ENCODE measurements at places on chromosomes 6 and 20.
A peak's percentile ranks its signal among the peaks of the same experiment; 100 is the strongest.

- DNase-seq = no peak
Observed at GRCh38 chr20:2446845-2447244, 23.7 kb downstream of the SNRPB start.

DNA sequence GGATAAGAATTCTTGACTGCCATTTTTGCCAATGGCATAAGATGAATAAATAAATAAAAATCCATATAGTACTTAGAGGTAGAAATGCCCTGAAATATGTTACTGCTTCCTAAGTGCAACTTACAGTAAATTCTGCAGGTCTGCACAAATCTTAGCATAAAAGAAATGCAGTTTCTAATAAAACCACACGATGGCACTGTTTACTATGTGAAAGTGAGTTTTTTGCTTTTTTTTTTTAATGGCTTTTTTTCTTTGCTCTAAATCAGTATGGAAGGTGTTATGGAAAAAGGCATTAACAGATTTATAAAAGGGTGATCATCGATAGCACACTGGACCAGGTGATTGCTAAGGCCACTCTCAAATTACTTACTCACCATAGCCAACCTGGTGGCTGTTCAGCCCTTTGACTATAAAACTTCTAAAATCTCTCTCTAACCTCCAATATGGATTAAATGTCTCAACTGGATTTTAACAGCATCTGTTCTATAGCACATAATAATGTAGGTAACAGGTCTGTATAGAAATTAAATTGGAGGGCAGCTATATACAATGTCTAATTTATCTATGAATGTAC, 45.8 kb downstream of the AHI1 start:
- DNase-seq = peak; percentile 57

GRCh38 chr6:13927203-13927602, 2.5 kb downstream of the RNF182 start:
- DNase-seq = no peak

GRCh38 chr20:63173552-63174191, 42.3 kb downstream of the YTHDF1 start:
- DNase-seq = no peak

DNA sequence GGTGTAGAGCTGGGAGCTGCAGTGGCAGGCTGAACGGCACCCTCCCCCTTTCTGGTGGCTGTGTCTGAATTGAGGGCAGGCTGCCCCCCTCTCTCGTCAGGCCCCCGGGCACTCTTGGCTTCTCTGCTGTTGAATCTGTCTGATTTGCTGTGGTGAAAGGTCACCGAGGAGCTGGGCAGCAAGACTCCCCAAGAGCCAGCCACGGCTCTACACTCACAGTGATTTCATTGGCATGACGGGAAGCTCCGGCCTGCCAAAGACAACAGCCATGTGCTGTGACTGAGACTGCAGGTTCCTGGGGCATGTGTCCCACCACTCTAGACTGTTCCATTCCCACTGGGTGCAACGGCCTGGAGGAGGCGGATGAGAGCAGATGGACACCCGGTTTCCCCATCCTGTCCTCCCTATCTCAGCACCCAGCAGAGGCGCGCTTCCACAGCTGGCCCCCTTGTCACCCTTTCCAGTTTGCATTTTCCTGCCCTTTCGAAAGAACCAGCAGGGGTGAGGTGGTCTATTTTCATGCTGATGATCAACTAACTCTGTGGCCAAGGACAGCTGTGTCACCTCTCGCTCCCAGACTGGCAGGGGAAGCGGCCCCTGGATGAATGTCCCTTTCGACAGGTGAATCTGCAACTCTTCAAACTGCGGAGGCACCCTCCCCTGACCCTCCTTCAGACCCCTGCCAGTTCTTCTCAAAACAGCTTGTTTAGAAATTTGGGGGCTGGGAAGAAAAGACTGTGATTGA, 2.2 kb downstream of the APCDD1L start:
- DNase-seq = no peak

GRCh38 chr20:20498076-20498861, 130.4 kb downstream of the INSM1 start:
- peak; percentile 12 for DNase-seq

- peak; percentile 48 for DNase-seq
Observed at GRCh38 chr6:73515204-73515655, 5.6 kb downstream of the EEF1A1 start.

GRCh38 chr6:12114055-12114503, 102.0 kb downstream of the HIVEP1 start:
- no peak for DNase-seq

DNA sequence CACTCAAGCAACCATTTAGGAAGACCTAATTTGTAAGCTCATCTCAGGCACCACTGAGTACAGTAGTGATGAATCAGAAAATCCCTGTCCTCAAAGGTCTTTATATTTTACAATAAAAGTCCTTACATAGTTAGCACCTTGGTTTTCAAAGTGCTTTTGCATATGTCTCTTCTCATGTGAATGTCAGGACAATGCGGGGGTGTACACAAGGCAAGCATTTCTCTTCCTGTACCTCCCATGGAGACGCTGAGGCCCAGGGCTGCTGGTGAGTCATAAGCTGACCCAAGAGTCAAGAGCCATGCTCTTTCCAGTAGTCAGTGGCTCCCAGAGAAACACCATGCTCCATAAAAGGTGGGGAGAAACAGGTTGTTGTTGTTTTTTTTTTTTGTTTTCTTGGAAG, 174.0 kb downstream of the GJA10 start:
- DNase-seq = peak; percentile 90

DNA sequence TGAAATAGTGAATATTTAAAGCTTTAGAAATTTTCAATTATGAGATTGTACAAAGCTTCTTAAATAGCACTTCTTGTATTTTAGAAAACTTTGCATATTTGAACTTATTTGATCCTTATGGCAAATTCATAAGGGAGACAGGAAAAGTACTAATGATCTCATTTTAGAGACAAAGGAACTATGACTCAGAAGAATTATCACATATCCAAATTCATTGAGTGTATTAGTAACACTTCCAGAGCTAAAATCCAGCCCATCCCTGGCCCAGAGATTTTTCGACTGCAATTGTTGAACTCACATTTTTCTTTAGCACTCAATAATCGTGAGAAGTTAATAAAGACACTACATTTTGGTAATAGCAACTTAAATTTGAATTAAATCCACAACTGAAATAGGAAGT, 704.3 kb downstream of the EPM2A start:
- DNase-seq = no peak

DNA sequence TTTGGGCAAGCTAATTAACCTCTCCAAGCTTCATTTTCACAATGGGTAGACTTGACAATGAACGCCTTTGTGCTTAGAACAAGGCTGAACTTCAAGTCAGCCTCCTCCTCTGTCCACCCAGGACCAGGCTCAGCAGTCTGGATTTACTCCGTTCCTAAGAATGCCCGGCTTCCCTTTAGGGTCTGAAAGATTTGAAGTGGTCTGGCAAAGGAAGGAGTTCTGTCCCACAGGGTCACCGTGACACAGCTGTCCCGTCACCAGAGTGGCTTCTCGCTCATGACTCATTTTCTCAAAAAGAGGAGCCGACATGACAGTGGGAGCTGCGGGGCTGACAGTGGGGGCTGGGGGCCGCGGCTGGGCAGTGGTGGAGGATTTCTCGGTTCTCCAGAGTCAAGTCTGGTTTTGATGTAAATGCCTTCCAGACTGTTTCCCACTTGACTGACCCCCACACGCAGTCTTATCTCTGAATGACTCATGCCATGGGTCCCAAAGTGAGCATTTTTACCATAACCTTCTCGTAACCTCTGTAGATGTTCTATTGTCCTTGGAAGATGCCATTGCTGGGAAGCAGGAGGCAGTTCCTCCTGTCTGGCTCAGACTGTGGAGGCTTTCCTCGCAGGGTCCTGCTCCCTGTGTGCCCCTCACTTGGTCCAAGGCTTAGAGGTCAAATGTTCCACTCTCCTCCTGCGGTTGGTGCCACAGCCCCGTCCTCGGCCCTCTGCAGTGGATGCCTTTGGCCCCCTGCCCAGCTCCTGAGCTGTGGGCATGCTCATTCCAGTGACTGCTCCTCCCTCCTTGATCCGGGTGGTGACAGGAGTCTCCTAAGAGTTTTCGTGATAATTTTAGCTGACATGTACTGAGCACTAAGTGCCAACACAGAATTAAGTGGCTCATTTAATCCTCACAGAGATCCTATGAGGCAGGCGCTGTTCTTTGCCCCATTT, 253.1 kb downstream of the FNDC1 start:
- DNase-seq = no peak

DNA sequence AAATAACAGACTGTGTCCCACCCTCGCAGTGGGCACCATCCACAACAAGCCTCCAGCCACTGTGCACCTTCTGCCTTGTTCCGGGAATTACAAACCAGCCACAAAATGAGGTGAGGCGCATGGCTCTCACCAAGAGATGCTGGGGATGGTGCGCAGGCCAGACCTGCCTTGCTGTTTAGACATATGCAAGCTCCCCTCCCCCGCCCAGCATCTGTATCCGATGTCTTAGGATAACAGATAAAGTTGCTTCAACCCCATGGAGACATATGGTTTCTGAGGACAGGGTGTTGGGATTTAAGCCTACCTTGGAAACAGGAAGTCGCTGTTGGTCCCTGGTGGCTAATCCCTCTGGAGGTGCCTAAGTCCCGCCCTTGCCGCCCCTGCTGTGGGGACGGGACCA, 50.4 kb upstream of the MPC1 start:
- no peak for DNase-seq

DNA sequence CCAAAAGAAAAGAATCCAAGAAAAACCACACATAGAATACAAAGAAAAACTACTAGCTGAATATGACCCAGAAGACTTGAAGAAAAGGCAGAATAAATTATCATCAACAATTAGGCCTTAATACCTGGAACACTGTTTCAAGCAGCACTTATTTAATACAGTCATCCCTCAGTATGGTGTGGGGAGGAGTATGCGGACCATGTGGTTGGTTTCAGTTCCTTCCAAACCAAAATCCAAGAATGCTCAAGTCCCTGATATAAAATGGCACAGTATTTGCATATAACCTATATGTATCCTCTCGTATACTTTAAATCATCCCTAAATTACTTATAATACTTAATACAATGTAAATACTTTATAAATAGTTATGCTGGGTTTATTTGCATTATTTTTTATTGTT, 16.1 kb downstream of the CDK19 start:
- no peak for DNase-seq

- DNase-seq = no peak
Observed at GRCh38 chr6:99232056-99232455, 117.4 kb downstream of the FAXC start.

DNA sequence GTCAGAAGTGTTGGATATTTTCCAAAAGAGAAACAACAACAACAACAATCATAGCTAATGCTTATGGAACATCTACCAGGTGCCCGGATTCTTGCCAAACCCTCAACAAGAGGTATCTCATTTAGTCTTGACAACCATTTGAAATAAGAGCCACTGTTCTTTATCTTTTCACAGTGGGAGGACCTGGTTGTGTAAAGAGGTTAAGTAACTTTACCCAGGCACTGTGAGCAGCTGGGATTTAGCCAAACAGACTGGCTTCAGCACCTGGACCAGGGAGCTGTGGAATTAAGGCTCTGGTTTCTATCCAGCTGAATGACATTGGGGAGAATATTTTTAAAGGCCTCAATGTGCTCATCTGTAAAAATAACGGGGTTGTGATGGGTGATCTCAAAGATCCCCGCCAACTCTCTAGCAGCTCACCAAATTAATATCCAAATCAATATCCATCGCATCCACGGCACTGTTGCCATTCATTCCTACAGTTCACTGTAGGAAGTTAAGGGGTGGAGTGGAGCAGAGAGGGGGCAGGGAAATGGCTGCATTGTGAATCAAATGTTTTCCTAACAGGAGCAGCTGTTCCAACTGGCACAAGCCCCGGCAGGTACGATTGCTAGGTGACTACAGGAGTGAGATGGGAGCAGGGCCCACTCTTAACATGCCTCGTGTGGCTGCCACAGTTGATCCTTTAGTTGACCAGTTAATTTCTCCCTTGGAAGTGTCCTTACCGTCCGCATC, 61.8 kb downstream of the GCNT2 start:
- no peak for DNase-seq

Data from fibroblast of mammary gland (primary cell).